ENCODE measurements at places on chromosomes 12 and 14. TPM values are rescaled to one million over a fixed set of nuclear protein-coding genes. Genes with fewer than 3 reads are reported as not detected.

DNA sequence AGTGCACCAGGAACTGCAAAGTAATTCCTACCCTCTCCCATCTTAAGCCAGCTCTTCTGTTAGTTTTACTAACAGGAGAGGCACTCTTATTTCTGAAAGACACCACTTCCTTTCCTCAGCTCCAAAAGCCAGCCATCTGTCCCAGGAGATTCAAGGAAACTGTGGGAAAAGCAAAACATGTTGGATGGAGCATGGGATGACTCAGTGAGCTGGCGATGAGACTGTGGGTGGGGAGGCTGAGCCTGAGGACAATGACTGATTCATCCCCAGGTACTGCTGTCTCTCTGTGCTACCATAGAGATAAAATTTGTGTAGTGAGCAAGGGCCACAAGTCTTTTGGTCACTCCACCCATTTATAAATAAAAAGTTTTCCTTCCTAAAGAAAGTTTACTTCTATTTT, 141.4 kb downstream of the MYRFL start:
- peak; percentile 89 for DNase-seq

GRCh38 chr14:45044638-45045037, 39.3 kb upstream of the PRPF39 start:
- no peak for DNase-seq

DNA sequence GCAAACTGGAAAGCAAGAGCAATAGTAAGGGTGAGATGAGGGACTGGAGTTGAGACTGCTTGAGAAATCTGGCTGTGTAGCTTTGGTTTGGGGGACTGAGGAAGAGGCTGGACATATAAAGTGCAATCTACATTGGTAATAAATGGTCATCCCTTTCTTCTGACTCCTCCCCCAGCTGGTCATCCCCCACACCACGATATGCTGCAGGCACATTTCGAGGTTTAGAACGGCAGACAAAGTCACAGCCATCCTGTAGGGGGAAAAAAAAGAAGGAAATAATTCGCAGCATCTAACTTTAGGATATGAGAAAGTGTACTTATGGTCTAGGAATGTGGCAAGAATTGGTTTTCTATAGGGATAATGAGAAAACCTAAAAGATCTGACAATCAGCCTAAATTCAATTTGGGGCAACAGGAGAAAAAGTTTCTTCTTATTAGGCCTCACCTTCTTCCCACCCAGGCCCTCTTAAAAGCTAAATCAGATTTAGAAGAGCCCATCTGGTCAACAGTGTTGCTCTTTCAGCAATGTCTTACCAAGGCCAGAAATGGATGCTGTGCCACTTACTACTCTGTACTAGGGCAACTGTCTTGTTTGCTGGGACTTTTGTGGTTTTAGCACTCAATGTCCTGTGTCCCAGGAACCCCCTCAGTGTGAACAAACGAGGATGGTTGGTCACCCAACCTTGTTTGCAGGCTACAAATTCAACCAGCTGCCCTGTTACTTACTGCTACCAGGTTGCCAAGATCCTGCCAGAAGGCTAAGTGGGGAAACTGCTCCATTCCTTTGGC, 7.6 kb downstream of the M6PR start:
- DNase-seq, result no peak

DNA sequence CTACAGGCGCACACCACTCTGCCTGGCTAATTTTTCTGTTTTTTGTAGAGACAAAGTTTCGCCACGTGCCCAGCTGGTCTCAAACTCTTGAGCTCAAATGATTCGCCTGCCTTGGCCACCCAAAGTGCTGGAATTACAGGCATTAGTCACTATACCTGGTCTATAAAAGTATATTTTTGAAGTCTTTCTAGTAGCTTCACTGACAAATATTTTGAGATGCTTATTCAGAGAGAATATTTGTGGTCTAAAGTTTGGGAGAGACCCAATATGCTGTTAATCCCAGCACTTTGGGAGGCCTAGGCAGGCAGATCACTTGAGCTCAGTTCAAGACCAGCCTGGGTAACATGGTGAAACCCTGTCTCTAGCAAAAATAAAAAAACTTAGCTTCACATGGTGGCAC, 22.0 kb upstream of the PPP1R12A start:
- no peak for DNase-seq

DNA sequence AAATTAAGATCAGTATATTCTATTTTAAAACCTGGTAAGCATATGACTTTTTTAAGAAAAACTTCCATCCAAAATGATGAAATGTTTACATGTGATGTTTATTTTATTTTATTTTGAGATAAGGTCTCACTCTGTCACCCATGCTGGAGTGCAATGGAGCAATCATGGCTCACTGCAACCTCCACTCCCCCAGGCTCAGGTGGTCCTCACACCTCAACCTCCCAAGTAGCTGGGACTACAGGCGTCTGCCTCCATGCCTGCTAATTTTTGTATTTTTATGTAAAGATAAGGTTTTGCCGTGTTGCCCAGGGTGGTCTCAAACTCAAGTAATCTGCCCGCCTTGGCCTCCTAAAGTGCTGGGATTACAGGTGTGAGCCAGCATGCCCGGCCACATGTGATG, 141.8 kb downstream of the ZFP36L1 start:
- DNase-seq, result peak; percentile 68

DNA sequence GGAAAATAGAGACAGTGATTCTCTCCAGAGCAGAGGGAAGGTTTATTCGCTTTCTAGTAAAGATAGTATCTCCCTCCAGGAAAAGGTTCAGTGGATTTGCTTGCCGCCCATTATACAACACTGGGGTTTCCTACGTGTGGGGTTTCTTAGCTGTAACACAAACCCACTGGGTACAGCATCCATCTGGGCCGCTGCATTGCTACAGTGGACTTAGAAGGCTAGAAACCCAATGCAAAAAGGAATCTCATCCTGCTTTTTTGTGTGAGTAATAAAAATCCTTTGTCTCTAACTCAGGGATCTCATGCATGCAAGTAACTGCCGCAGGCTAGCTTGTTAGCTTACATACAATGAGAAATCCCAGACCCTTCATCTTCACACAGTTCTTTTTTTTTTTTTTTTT, 67.1 kb upstream of the BCL2L14 start:
- no peak for DNase-seq

DNA sequence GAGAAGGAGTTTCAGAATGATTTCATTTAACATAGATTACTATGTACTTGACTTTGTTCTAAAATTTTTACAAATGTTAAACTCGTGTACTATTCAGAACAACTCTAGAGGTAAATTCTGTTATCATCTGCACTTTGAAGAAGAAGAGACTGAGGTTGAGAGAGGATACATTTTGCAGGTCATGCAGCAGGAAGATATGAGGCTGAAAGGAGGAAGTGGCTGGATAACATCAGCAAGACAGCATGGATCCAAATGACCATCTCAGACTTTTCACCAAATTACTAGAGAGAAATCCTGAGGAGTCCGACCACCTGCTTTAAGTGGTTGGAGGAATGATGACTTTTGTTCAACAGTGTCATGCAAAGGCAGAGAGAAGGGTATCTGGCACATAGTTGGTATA, 84.9 kb downstream of the ASCL4 start:
- DNase-seq, result no peak

- DNase-seq, result no peak
Measured at GRCh38 chr12:116066381-116067230, 210.9 kb downstream of the MED13L start.

Gene ZFHX2
- 0.29 TPM for total RNA-seq

- DNase-seq, result no peak
Measured at GRCh38 chr14:99137001-99137700, 134.8 kb downstream of the BCL11B start.

DNA sequence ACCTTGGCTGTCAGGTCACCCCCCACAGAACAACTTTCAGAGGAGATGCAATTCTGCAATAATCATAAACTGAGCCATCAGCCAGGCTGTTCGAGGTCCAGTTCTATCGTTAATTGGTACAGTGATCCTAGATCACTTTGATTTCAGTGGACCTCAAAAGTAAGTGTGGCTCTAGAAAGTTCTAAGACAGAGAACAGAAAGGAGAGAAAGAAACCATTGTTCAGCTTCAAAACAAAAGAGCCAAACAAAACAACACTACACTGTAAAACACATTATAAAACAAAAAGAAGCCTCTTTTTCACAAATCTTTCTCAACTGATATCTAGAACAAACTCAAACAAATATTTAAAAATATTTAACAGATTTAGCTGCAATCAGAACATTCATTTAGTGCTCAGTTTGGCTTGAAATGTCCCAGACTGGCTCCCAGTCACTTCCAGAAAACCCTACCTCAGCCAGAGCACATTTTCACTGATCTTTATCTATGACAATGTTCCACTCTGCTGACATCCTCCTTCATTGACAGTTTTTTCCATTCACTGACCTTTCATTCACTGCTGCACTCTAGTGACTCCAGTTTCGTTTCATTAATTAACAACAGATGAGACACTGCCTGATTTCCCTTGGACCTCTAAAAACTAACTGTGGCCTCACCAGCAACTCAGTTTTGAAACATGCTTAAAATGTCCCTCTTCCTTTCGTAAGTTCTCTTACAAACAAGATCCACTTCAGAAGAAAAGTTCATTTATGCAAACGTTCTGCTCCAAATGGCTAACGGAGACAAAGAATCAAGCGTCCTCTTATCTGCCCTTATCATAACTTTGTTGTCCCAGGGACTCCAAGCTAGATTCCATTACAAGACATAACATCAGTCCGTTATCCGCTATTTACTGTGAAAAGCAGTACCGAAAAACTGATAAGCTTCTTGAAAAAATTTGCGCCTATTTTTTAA, 56.8 kb downstream of the DUSP16 start:
- DNase-seq, result no peak

Gene TPPP2
- total RNA-seq, result not detected

GRCh38 chr12:53197011-53197640, 9.9 kb downstream of the ITGB7 start:
- no peak for DNase-seq

DNA sequence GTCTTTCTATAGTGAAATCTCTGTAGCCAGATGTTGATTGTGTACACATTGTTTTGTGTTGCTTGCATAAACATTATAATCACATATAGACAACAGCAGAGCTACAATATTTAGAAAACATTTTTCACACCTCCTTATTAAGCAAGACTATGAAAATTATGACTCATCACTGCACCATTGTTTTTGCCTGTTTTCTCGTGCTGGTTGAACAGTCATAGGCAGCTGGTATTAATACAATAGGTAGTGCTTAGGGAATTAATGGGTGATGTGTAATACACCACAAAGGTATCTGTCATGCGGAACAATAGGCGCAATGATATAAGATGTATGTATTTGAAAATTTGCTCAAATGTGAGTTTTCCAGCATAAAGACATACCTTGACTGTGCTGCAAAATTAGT, 449.3 kb downstream of the FOXG1 start:
- DNase-seq, result no peak

DNA sequence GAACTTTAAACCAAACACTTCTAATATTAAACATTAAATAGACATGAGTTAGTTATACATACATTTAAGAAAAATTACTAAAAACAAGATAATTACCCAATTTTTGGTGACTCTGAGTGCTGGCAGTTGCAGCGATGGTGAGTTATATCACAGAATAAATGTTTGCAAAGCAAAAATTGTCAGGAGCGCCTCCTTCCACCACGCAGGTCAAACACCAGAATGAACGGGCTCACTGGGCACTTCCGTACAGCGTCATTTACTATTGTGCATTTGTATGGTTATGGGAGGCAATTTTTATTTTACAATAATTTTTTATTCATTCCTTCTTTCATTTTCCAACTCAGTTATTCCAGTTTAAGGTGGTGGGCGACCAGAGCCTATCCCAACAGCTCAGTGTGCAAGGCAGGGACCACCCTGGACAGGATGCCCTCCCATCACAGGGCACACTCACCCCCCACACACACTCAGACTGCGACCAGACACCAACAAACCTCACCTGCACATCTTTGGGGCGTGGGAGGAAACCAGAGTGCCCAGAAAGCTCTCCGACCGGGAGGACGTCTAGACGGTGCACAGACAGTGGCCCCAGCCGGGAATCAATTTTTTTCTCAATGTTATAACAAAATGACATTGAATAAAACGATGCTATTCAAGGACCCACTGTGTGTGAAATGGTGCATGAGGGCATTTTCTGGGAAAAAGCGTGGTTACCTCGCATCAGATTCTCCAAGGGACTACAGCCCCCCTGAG, 67.2 kb downstream of the TESC start:
- no peak for DNase-seq

DNA sequence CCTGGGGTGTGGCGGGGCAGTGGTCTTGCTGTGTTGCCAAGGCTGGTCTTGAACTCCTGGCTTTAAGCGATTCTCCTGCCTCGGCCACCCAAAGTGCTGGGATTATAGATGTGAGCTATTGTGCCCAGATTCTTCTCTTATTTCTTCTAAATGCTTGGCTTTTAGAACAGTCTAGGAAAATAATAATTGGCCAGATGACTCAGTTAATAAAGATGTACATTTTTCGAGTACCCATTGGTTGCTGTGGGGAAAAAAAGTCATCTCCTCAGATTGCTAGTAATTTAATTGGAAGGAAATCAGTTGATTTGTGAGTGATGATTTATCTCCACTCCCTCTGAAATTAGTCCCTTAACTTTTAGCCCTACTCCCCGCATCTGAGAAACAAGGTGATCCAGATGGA, 45.5 kb downstream of the CHST11 start:
- DNase-seq, result no peak

GRCh38 chr14:34111953-34112352, 161.1 kb upstream of the EGLN3 start:
- no peak for DNase-seq

Gene A2M
- total RNA-seq, result 37.5 TPM

- DNase-seq, result no peak
Measured at GRCh38 chr12:30990316-30990715, 63.8 kb downstream of the TSPAN11 start.

GRCh38 chr14:22602862-22603261, 4.8 kb downstream of the ABHD4 start:
- DNase-seq, result no peak

DNA sequence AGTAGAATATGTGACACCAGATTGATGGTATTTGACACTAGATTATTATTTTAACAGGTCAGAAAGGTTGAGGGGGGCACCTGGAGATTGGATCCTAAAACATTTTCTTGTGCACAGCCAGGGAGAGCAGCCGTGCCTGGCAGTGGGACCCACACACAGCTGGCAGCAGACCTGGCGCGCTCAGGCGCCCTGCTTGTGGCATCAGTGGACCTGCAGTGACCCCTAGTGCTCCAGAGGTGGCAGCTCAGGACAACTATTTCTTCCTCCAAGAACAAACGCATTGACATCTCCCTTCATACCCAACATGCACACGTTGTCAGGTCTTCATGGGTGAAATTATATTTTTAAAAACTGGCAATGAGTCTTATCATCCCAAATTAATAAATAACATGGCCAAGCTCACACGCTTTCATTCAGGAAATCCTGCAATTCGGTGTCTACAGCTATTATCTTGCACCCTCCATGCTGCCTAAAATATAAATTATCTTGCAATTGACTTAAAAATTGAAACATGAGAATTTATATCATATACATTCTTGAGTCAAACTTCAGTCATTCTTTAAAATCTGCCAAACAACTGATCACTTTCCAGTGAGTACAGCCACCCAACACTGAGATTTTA, 7.7 kb upstream of the TMEM132D start:
- DNase-seq, result no peak

GRCh38 chr14:69629225-69630127, 18.1 kb downstream of the SUSD6 start:
- DNase-seq, result no peak

Gene LLPH
- total RNA-seq, result 6.0 TPM
